ENCODE measurements at places on chromosomes 16 and 17.

DNA sequence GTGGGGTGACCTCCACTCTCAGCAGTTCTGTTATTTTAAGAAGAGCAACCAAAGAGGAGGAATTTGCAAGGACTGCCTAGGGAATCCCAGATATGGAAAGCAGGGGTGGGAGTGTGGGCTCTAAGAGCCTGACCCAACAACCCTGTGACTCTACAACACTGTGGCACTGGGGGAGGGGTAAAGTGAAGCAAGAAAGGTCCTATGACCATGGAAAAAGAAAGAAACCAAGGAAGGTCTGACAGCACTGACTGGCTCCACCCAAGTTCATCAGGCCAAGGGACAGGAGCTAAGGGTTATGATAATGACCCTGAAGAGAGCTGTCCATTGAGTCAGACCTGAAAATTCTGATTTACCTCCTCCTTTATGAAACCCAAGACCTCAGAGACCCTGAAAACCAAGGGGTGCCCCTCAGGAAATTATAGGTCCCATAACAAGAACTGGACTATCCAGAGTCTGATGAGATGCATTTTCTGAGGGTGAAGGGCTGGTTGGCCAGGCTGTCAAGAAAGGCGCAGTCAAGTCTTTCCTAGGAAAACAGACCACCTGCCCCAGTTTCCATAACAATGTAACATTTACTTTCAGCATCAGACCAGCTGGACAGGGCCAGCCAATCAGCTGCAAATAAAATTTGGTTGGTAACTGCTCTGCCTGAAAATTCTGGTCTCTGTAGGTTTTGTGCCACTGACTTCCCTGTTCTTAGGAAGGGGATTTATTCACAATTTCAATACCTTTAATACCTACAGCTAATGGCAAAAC is 53.8 kb upstream of the MTMR4 start:
- DNase-seq: no peak

- no peak for DNase-seq
These were observed 40.6 kb downstream of the GDE1 start for GRCh38 chr16:19481296-19481695.

DNA sequence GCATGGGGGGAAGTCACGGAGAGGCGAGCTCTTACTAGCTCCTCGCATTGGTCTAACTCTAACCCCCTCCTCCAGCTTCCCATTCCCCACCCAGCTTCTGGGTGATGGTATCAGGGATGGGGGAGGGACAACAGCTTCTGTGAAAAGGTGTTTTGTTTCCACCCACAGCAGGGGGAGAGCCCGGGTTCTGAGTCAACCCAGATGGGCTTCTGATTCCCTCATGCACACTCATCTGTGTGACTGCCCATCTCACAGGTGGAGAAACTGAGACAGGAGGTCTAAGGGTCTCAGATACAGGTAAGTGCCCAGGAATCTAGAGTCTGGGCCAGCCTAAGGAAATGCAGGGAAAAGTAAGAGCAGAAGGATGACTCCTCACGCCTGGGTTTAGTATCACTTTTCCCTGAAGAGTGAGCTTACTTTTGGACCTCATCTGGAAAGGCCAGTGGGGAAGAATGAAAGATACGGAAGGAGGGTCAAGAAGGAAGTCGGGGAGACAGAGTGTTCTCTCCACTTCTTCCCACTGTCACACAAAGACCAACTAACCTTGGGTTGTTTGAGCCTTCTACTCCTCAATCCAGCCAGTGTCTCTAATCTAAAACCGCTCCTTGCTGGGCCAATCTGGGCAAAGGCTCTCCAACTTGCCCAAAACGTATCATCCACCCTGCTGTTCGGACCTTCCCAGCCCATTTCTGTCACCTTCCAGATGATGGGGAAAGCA is 3.1 kb upstream of the TLCD2 start:
- DNase-seq: no peak

- DNase-seq: no peak
These were observed 320.2 kb downstream of the MAP2K6 start for GRCh38 chr17:69734656-69735055.

DNA sequence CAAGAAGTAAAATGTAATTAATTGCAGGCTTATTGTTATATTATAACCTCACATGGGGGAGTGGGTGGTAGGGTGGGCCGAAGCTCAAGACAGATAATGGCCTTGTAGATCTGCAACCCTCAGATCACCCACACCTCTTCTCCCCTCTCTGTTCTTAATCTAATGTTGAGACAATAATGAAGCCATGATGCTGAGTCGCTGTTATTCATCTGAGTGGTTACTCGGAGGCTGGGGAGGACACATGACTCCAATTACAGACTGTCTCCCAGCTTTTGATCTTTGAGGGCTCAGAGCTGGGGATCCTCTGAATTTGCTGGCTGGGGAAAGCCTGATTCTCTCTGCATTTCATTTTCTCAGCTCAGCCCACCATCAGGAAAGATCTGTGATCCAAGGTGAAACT is 275.3 kb downstream of the SHISA9 start:
- no peak for DNase-seq

GRCh38 chr17:72362376-72363088 is 241.7 kb downstream of the SOX9 start:
- DNase-seq: no peak

GRCh38 chr17:5584383-5585286 is at the start of gene NLRP1:
TSS of gene NLRP1 (minus strand) at chr17:5584509. CDS start at chr17:5583957, 552 bp downstream.
- no peak for DNase-seq

GRCh38 chr17:63481488-63481870 is 4.6 kb downstream of the ACE start:
- DNase-seq: no peak

DNA sequence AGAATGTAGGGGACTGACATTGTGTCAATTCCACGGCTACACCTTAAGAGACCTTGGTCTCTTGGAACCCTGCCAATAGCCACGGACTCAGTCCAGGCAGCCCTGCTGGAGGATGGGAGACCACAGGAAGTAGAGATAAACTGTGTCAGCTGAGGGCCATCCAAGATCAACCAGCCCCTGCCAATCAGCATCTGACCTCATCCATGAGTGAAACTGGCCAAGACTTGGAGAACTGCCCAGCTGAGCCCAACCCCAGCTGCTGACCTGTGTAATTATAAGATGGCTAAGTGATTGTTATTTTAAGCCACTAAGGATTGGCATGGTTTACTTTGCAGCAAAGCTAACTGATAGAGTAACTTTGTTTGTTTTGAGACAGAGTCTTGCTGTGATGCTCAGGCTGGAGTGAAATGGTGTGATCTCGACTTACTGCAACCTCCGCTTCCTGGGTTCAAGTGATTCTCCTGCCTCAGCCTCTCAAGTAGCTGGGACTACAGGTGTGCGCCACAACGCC is 13.3 kb upstream of the YWHAE start:
- no peak for DNase-seq

GRCh38 chr17:1890758-1891450 is 61.1 kb downstream of the RPA1 start:
- no peak for DNase-seq

All from D721Med (cell line).